ENCODE measurements at places on chromosomes 5 and 9. TPM values are rescaled to one million over a fixed set of nuclear protein-coding genes. Genes with fewer than 3 reads are reported as not detected.

Gene PCDHB15
- 0.27 TPM for total RNA-seq

Gene NOXA1
- total RNA-seq: 1.2 TPM

GRCh38 chr9:134496413-134497282, 145.0 kb upstream of the COL5A1 start:
- H3K4me1 ChIP-seq: no peaks in the 10 kb centered on the region
- H3K4me3 ChIP-seq: no peak overlapping the region
- no peaks in the 10 kb centered on the region for H3K36me3 ChIP-seq
- H3K27me3 ChIP-seq: peaks cover 60% of the 10 kb centered on the region
- no peak for DNase-seq
- no peak overlapping the region for H3K27ac ChIP-seq

GRCh38 chr5:168935183-168935582, 356.0 kb upstream of the PANK3 start:
- H3K4me3 ChIP-seq: no peak overlapping the region
- DNase-seq: no peak
- no peak overlapping the region for H3K27ac ChIP-seq
- H3K4me1 ChIP-seq: no peaks in the 10 kb centered on the region

GRCh38 chr9:2939368-2939767, 95.5 kb upstream of the PUM3 start:
- H3K4me3 ChIP-seq: no peak overlapping the region
- no peak for DNase-seq
- no peaks in the 10 kb centered on the region for H3K4me1 ChIP-seq
- H3K36me3 ChIP-seq: no peaks in the 10 kb centered on the region

- H3K36me3 ChIP-seq: no peaks in the 10 kb centered on the region
- H3K4me1 ChIP-seq: no peaks in the 10 kb centered on the region
- H3K27me3 ChIP-seq: no peaks in the 10 kb centered on the region
These were observed 827.5 kb downstream of the TAF11L14 start for GRCh38 chr5:18461766-18462165.

Data from HepG2 (cell line).